Cardiac fibroblast (primary cell): ENCODE measurements at places on chromosomes 11 and 22.

GRCh38 chr11:28763876-28764275 lies 655.7 kb downstream of the METTL15 start:
- DNase-seq, result no peak

DNA sequence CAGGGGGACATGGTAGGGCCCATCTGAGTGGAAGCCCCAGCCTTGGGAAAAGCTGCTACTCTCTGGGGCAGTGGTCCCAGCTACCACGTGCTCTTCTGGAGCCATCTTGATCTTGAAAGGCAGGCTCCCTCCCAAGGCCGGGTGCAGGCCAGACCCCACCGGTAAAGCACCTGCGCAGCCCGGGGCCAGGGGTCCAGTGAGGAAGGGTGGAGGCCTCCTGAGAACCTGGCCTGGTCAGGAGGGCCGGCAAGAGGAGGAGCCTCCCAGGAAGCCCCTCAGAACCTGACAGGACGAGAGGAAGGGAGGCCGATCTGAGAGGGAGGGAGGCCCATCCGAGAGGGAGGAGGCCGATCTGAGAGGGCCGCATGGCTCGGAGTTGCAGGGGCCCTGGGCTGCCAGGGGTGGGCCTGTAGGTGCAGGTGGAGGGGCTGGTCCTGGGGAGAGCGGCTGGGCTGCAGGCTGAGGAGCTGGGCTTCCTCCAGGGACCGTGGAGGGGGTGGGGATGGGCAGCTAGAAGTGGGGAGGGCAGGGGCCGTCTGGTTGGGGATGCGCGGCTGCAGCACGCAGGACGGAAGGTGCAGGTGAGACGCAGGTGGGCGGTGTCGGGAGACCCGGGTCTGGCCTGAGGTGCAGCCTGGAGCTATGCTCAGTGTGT lies 529 bp downstream of the GRAMD4 start:
- no peak for DNase-seq

DNA sequence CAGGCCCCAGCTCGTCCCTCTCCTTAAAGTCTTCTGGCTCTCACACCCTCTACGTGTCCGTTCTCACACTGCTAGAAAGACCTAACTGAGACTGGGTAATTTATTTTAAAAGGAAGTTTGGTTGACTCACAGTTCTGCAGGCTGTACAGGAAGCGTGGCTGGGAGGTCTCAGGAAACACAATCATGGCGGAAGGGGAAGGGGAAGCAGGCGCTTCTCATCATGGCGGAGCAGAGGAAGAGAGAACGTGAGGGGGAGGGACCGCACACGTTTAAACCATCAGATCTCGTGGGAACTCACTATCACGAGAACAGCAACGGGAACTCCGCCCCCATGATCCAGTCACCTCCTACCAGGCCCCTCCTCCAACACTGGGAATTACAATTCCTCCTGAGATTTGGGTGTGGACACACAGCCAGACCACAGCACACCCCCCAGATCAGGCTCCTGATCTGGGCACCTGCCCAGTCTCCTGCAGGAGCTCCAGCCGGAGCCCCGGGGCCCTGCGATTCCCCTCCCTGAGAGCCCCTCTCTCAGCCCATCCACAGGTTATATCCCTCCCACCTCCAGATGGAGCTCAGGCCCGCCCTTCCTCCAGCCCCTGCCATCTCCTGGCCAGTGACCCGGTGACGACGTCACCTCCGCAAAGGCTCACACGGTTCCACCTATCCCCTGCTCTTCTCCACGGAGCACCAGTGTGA lies 170.2 kb downstream of the BRD1 start:
- DNase-seq, result no peak

GRCh38 chr11:30422447-30423278 lies 99.8 kb downstream of the ARL14EP start:
- DNase-seq, result no peak

GRCh38 chr11:95714843-95715776 lies 74.5 kb downstream of the FAM76B start:
- no peak for DNase-seq

- no peak for DNase-seq
Observed at GRCh38 chr11:6657346-6657745, 1.7 kb upstream of the DCHS1 start.

DNA sequence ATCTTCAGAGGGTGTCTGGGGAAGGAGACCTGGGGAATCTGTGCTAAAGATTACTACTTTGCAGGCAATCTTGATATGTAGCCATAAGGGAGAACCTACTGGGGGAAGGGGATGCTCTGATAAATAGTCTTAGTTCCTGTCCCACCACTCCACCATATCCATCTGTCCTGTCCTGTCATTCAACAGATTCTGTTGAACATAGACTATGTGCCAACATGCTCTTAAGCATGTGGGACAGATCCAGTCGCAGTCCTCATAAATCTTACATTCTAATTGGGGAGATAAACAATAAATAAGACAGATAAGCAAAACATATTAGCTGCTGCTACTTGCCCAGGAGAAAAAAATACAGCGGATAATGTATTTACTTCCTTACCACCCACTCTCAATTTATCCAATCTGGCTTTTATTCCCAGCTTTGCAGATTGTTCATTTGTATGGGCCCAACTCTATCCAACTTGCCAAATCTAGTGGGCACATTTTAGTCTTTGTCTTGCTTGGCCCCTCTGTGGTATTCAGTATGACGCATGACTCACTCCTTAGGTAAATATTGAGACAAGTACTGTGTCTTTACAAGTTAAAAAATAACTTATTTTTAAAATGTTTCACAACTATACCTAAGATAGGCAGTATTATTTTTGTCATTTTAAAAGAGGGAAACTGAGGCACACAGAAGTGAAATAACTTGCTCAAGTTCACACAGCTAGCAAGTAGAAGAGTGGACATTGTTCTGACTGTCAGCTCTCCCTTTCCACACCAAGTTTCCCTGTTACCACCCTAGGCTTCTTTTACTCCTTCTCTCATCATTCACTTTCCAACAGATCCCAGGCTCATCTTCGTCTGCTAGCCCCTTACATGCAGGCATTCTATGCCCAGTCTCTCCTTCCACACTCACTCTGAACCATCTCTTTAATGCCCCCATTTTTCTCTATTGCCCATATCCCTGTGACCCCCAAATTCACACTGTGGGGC lies 133.6 kb upstream of the SESN3 start:
- peak; percentile 50 for DNase-seq

GRCh38 chr22:19942157-19943081 lies 801 bp upstream of the TXNRD2 start:
- DNase-seq, result peak; percentile 76

GRCh38 chr11:2138431-2139122 lies 612 bp downstream of the IGF2 start:
- peak; percentile 16 for DNase-seq

DNA sequence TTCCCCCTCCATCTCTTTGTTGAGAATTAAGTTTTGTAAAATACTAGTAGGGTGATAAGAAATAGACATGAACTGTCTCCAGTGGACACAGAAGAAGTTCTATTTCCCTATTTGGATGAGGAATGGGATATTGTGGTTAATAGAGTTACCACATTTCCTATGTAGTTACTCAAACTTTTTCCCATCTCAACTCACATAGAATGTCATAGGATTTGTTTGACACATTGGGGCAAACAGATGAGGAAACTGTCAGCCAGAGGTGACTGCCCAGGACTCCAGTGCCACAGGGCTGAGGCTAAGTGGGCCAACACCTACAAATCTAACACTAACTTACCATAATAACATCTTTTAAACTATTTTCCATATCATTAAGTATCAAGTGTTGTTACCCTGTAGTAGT lies 58.3 kb downstream of the CCDC83 start:
- DNase-seq, result no peak

DNA sequence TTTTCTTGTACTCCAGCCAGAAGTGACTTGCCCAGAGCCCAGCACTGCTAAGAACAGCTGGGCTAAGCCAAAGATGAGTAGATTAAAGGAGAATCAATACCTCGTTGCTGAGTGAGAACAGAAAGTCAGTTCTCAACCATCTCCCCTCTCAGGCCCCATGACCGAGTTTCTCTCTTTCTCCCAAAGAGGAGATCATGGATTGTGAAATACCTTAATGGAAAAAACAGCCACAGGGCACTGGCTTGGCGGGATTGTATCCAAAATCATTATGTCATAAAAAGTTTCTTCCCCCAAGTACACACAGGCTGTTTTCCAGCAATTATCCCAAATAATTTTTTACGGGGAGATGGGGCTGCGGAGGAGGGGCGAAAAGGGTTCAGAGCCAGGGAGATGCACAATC lies 111.8 kb upstream of the TMEM45B start:
- DNase-seq, result peak; percentile 17

DNA sequence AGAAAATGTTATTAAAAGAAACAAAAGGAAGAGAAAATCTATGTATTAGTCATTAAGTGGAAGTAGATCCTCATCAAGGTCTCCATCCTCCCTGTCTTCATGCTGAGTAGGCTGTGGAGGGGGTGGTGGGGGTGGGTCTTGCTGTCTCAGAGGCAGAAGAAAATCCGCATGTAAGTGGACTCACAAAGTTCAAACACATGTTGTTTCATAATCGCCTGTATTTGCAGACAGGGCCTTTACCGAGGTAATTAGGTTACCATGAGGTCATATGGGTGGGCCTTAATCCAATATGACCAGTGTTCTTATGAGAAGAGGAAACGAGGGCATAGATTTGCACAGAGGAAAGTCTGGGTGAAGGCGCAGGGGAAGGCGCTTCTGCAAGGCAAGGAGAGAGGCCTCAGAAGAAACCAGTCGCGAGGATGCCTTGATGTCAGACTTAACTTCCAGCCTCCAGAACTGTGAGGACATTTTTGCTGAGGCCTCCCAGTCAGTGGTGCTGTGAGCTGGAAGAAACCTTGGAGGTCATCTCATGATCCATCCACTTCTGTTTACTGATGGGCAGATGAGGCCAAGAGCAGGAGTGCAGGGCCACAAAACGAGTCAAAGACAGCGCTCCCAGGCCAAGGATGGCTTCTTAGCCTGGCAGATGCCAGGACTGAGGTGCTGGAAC lies 49.3 kb upstream of the THY1 start:
- peak; percentile 13 for DNase-seq

DNA sequence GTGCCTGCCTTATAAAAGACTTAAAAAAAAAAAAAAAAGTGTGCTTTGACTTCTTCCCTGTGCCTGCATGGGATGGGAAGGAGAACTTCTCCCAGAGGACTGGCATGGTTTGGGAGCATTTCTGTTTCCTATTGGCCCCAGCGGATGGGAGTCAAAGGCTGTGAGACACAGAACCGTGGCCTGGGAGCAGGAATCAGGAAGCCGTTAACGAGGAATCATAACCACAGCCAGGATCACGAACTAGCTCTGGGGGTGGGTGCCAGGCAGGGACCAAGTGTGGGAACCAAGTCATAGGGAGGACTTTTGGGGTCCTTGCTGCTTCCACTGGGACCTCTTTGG lies 526 bp downstream of the C1QTNF6 start:
- DNase-seq, result peak; percentile 52

DNA sequence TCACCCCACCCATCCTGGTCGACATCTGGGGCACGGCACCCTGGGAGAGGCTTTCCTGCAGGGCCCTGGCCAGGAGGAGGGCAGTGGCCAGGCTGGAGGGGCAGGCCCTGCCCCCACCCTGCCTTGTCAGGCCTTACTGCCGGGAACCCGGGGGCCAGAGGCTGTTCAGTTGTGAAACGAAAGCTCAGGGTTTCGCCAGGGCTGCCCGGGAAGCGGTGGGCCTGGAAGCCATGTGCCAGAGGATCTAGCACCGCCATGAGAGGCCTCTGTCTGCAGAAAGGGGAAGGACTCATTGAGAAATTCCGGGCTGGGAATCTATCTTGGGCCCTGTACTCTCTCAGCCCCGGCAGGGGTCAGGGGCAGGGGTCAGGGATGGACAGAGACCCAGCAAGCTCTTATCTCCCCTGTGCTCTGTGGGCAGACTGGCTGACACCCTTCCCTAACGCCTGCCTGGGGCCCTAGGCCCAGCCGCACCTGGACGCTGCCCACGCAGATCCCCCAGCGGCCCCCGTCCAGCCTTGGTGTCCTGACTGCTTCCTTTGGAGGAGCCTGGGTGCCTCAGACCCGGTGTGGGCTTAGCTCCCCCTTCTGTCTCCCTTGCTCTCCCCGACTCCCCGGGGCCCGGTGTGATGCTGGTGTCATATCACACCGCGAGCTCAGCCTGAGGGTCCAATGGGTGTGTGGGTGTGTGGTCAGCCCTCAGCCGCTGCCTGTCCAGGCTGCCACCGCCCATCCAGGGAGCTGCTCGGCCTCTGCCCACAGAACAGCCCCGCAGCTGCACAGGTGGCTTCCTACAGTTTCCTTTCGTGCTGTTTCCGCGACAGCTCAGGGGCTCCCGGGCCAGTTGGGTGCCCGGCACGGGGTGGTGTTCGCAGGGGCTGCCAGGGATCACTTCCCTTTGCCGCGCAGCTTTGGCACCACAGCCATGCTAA lies 6.5 kb downstream of the PIM3 start:
- peak; percentile 78 for DNase-seq

GRCh38 chr11:15278128-15278527 lies 163.4 kb downstream of the INSC start:
- DNase-seq, result peak; percentile 3

GRCh38 chr11:79265756-79266322 lies 175.0 kb downstream of the TENM4 start:
- DNase-seq, result peak; percentile 81

GRCh38 chr11:18320617-18321016 lies 1.3 kb downstream of the HPS5 start:
- DNase-seq, result no peak

GRCh38 chr11:72924568-72925190 lies 110.5 kb downstream of the ATG16L2 start:
- peak; percentile 78 for DNase-seq
